Thoracic aorta (tissue), 2 donors: ENCODE measurements at places on chromosomes 3 and 15.

- DNase-seq = no peak
Measured at GRCh38 chr3:177574222-177574856, 377.1 kb upstream of the TBL1XR1 start.

DNA sequence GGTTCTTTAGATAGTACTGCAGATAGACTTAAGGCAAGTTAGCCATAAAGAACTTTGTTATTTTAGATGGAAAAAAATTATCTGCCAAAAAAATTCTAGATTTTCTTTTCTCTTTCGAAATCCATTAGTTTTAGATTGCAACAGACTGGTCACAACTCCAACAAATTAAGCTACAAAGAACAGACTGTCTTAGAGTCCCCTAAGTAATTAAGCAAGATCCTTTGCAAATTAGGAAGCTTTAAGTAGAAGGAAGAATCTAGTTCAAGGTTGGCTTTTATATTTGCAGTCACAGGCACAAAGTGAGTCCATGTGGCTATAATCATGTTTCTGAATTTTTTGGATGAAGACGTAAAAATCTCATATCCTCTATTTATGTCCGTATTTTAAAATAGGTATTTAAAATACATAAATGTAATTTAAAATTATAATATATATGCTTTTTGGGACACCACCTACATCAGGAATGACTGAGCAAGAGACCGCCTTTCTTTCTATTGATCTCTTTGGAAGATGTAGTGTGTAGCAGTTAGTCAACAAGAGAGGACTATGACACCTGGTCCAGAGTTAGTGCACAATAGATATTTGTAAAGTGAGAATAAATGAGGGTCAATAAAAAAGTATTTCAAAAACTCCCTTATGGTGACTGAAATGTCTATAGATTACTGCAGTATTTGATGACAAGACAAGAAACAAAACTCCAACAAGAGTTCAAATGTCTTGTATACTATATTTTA, 34.4 kb downstream of the TMEM45A start:
- DNase-seq = no peak

- DNase-seq = no peak
Measured at GRCh38 chr3:35871009-35871408, 231.7 kb downstream of the ARPP21 start.

DNA sequence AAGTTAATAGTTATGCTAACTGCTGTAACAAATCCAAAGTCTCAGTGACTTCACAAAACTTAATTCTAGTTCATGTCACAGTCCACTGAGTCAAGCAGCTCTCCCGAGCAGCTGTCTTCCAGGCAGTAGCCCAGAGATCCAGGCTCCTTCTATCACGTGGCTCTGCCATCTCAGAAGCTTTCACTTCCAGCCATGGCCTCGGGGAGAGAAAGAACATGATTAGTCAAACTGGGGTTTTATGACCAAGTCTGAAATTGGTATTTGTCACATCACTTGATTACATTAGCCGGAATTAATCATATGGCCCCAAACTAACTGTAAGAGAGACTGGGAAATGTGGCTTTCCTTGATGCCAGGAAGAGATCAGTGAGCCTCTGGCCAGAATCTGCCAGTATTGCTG, 70.2 kb upstream of the DGKG start:
- no peak for DNase-seq

DNA sequence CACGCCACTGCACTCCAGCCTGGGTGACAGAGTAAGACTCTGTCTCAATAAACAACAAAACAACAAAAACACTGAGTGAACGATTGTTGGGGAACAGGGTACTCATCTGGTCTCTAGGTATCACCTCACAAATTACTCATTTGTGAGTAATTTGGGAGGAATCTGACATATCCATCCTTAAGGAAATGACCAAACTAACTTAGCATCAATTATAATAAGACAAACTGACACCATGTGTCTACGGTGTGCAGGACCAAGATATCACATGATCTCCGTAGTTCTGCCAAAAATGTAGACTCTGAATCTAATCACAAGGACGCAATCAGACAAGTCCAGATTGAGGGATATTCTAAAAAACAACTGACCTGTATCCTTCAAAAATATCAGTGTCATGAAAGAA, 12.0 kb upstream of the DAPK2 start:
- no peak for DNase-seq

GRCh38 chr15:29835301-29835700, 13.0 kb upstream of the TJP1 start:
- DNase-seq = no peak

GRCh38 chr3:53044711-53045517, 959 bp downstream of the SFMBT1 start:
- no peak for DNase-seq
